ENCODE measurements at places on chromosomes 5 and 9.

DNA sequence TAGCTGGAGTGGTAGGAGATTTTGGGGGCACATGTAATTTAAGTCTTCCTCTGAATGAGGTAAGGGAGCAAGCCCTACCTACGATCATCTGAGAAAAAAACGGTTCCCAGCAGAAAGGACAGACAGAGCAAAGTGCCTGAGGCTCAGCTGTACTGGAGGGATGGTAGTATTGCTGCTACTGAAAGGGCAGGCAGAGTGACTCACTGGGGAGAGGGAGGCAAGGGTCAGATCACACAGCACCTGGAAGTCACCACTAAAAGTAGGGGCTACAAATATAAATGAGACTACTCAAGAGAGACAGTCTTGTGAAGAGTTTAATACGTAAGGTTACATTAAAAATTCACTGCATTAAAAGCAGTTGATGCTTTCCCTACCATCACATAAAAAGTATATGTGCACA lies 75.9 kb downstream of the NFIB start:
- no peak for DNase-seq

DNA sequence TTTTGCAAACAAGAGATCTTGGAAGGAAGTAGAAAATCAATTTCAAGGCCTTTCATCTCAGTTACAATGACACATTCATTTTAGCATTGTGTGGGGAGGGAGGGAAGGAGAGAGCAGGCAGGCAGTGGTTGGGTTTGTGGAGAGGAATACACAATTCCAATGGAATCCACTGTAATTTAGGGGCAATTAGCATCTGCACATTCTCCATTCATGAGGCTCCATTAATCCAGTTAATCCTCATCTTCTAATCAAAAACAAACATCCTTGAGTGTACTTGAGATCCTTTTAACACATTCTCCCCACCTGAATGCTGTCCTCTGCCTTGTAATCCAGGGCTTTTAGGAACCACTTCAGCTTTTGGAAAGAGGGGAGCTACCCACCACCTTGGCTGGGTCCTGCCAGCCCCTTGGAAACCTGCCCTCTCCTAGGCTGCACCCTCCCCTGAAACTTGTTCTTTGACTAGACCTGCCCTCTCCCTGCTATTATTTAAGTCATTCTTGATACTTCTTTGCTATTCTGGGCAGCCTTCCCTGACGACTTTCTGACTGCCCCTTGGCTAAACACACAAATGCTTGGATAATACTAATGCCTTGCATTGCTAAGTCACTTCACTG lies 271.2 kb downstream of the SLIT3 start:
- DNase-seq, result no peak

DNA sequence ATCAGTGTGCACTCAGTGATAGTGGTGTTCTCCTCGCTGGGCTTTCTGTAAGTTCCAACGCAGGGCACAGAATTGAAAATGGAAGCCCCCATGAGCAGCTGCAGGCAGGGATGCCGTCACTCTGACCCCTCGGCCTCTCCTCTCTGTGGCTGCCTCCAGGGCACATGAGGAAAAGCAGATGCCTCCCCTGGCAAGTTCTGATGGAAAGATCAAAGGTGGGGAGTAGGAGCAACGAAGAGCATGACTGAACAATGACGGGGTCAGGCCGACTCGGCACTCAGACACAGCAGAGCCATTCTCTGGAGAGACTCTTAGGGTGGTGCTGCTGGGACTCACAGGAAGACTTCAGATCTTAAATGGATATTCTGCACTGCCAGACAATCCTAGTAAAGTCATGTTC lies 65.6 kb upstream of the CKMT2 start:
- DNase-seq, result no peak

DNA sequence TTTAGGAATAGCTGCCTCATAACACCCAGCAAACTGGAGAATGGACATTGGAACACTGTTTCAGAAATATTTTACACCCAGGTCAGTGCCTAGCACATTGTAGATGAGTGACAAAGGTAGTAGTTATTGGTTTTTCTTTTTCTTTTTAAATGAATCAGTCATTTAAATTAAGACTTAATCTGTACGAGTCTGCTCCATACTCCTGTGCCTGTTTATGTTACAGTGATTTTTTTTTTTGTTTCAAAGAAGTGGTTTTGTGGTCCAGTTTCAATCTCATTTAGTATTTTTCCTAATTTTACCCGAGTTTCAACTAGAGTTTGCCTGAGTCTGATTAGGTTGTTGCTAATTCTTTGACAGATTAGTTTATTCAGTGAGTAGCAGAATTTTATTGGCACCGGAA lies 16.2 kb downstream of the LMNB1 start:
- DNase-seq, result no peak

GRCh38 chr5:125926172-125926571 lies 497.0 kb upstream of the GRAMD2B start:
- no peak for DNase-seq

Data from stimulated activated CD8-positive, alpha-beta memory T cell treated with anti-CD3 and anti-CD28 coated beads, Interleukin-7, amount 100 ng/mL, for 1 hour (primary cell).